ENCODE measurements at places on chromosomes 1 and 21. TPM values are rescaled to one million over a fixed set of nuclear protein-coding genes. Genes with fewer than 3 reads are reported as not detected.

The S100A7 gene
- polyA plus RNA-seq = not detected

The COQ8A gene
- 58.3 TPM for polyA plus RNA-seq

The KCNJ9 gene
- polyA plus RNA-seq = 0.09 TPM

The OR2L3 gene
- not detected for polyA plus RNA-seq

The RPE65 gene
- polyA plus RNA-seq = not detected

The INSRR gene
- polyA plus RNA-seq = 0.93 TPM

The MPZL1 gene
- 62.4 TPM for polyA plus RNA-seq

The LEFTY1 gene
- polyA plus RNA-seq = 0.52 TPM

The SPRR3 gene
- not detected for polyA plus RNA-seq
